ENCODE measurements at places on chromosomes 13 and 19.

GRCh38 chr19:6999933-7000332 is 21.3 kb downstream of the MBD3L2B start:
- peak; percentile 72 for DNase-seq

- no peak for DNase-seq
These were observed 18.3 kb downstream of the ARID3A start for GRCh38 chr19:944171-944567.

DNA sequence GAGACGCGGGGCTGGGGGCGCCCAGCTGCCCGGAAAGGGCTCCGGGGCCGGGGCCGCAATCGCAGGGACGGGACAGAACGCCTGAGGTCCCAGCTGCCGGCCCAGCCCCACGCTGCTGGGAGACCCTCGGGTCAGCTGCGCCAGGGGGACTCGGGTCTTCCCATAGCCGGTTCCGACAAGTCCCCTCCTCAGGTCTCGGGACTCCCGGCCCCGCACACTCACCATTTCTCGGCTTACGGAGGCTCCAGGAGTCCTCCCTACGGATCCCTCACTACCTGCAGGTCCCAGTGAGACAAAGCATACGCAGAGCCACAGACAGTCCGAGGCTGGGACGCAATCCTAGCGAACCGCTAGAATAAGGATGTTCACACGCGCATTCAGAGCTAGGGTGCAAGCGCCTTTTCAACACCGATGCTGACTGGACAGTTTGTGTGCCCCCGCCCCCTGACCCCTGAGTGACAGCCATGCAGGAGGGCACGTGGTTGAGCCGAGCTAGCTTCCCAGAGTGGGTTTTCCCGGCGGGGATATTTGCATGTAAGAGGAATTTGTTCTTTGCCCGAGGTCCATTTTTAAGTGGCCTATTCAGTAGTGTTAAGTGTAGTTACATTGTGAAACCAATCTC is 13.6 kb downstream of the ZNF490 start:
- DNase-seq: no peak

GRCh38 chr13:40389081-40389641 is 277.3 kb downstream of the FOXO1 start:
- no peak for DNase-seq

GRCh38 chr19:13083627-13084026 is 19.0 kb downstream of the LYL1 start:
- no peak for DNase-seq

- DNase-seq: no peak
These were observed 11.2 kb downstream of the ZNF347 start for GRCh38 chr19:53147645-53148044.

DNA sequence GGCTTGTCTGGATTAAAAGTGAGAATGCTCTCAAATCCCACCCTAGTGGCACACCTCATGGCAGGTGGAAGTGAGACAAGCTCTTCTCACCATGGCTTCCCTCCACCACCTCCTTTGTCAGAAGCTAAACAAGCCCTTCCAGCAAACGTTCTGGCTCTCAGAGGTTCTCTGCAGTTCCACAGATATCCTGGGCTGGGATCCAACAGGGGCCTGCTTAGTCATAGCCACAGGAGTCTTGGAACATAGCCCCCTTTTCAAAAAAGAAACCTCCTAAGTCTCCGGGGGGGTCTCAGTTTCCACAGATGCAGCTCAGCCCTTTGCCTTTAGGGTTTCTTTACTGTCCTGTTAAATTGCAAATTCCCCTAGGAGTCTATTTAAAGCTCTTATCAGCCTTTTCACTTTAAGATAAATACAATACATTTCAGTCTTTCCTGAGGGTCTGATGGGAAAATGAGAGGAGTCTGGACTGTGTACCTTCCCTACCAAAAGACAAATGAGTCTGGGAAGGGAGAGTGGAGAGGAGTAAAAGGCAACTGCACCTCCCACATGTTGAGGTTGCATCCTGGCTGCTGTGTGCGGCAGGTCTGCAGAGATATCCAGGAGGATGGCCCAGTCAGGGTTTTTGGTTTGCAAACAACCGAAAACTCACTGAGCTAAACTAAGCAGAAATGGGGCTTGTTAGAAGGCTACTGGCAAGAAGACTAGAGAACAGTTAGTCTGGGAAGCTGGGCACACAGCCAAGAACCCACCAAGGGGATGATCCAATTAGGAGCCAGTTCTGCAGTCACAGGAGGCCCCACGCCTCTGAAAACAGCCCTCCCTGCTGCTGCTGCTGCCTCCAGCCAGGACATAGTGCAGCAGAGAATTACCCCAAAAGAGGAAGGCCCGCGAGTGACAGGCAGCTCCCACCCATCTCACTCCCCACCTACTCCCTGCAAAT is 41.4 kb upstream of the SERP2 start:
- DNase-seq: peak; percentile 32

- no peak for DNase-seq
These were observed 221.3 kb downstream of the NHLRC3 start for GRCh38 chr13:39259371-39260140.

- DNase-seq: no peak
These were observed 59.6 kb upstream of the GJB6 start for GRCh38 chr13:20291675-20292074.

GRCh38 chr19:13031917-13032623 is 36.8 kb downstream of the NFIX start:
- no peak for DNase-seq

DNA sequence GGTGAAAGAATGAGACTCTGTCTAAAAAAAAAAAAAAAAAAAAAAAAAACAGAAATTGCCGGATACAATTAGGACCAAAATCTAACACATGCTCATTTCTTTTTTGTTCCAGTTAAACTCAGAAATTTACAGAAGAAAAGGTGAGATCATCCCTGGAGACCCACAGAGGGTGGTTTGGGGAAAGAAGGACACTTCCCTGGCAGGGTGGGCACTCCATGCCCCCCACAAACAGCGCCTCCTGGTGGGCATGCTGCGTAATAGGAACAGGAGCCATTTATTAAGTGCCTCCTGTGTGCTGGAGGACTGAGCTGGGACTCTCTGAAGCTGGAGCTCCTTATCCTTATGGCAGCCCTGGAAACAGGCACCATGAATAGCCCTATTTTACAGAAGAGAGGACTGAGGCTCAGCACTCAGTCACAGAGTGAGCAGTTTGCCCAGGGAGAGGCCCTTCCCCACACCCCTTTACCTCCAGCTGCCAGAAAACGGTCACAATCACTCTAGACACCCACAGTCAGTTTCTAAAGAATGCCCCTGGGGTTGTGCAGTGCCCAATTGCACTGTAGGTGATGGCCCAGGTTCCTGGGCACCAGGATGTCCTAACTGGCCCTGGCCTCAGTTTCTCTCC is 10.1 kb downstream of the C19orf38 start:
- no peak for DNase-seq

GRCh38 chr19:3968556-3969434 is 2.1 kb downstream of the DAPK3 start:
- no peak for DNase-seq

- peak; percentile 69 for DNase-seq
These were observed 40.7 kb upstream of the MEDAG start for GRCh38 chr13:30865123-30866049.

- peak; percentile 22 for DNase-seq
These were observed 31.8 kb downstream of the PIP5K1C start for GRCh38 chr19:3668331-3669081.
